ENCODE measurements at places on chromosomes 11 and 22.

- DNase-seq = no peak
Observed at GRCh38 chr22:37244922-37245722, 1.1 kb upstream of the RAC2 start.

DNA sequence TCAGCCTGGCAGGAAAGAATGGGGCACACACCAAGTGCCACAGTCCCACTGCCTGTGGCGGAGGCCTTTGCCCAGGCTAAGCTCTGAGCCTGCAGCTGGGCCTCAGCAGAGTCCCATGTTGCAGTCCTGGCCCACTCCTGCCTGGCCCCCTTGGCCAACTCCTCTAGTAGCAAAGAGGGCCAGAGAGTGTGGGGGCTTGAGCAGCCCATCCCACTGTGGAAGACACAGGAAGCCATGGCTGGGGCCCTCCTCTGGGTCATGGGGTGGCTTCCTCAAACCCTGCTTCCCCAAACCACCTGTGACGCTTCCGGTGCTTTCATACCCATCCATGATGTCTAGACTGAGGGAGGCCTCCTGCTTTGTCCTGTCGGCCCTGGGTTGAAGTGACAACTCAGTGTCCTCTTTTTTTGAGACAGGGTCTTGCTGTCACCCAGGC, 5.8 kb downstream of the RPS19BP1 start:
- no peak for DNase-seq

- DNase-seq = no peak
Observed at GRCh38 chr22:38725900-38726655, 20.3 kb downstream of the GTPBP1 start.

GRCh38 chr11:118304568-118305248, at the start of gene CD3E:
Gene CD3E (plus strand): TSS chr11:118304730. CDS start chr11:118304953, 223 bp downstream.
- DNase-seq = no peak

- DNase-seq = no peak
Observed at GRCh38 chr11:130156108-130157022, 3.2 kb upstream of the ST14 start.
